Inflammatory macrophage (primary cell): ENCODE measurements at places on chromosomes 11 and 22.

GRCh38 chr11:115185507-115185906, 318.7 kb downstream of the CADM1 start:
- no peak for DNase-seq

DNA sequence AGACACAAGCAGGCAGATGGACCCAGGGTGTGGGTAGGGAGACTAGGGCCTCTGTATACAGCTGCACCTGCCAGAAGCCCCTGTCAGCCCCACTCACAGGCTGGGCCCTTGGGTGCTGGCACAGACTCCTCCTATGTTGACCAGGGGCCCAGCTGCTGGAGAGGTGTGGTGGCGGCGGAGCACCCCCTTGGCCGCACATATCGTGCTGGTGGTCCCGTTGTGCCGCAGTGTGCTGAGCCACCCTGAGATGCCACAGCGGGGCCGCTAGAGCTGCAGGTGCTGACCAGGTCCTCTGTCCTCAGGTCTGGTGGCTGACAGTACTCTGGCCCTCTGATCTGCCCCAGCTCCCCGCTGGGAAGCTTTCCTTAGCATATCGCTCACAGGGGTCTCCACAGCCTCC, 30.2 kb upstream of the B3GAT1 start:
- no peak for DNase-seq

- DNase-seq: peak; percentile 45
These were observed 15.6 kb upstream of the C11orf91 start for GRCh38 chr11:33716243-33716642.

GRCh38 chr11:94417386-94417987, 16.3 kb upstream of the GPR83 start:
- peak; percentile 10 for DNase-seq

- DNase-seq: no peak
These were observed 97.9 kb upstream of the CD44 start for GRCh38 chr11:35041070-35041554.
